ENCODE measurements at places on chromosomes 16 and 17.

DNA sequence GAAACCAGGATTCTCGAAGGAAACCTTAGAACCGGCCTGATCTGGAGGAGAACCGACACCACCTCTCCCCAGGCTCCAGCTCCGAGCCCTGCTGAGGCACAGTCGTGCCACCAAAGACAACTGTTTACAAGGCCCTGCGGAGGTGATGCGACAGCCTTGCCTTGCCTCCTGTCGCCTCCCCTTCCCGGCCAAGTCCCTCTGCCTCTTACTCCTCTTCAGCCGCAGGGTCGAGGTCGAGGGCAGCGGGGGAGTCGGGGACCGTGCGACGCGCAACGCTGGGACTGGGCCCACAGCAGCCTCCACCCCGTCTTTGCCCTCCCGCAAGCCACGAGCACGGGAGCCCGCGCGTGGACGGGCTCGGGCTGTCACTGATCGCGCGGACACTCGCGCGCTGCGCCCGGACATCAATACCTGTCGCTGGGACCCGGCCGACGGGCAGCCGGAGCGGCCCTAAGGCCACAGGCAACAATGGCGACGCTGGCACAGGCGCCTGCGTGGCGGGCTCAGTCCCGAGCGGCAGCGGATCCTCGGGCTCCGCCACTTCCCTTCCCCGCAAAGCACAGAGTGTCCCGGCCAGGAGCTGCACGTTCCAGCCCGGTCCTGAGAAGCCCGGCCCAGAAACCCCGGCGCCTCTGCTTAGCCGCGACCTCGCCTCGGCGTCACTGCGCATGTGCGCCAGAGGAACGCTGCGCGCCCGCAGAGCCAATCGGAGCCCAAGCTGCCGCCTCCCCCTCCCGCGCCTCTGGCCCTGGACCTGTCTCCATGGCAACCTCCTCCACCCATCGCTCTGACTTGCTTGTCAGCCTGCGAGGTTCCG lies at the start of gene ZNF287:
Gene ZNF287, minus strand, starts transcription at position 664 of the 817 bp plus-strand sequence. CDS start 1,473 bp downstream, outside the sequence.
- DNase-seq: peak; percentile 96

DNA sequence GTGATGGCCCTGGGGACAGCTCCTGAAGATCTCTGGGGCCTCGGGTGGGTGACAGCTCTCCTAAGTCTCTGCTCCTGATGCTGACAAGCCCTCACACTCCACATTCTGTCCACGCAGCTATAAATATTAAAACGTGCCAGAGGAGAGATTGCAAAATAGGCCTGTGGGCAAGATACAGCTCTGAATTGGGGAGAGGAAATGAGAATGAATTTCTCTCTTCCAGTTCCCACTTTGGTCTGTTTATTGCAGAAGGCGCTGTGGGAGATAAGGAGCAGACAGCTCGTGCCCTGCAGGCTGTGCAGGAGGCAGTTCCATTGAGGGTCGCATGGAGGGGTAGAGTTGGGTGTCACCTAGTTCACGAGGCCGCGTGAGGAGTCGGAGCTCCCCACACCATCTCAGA lies 87.5 kb upstream of the SDK2 start:
- no peak for DNase-seq

- DNase-seq: no peak
These were observed 181.4 kb upstream of the WSCD1 start for GRCh38 chr17:5888811-5889210.

GRCh38 chr16:54931120-54932014 lies 702 bp downstream of the IRX5 start:
- no peak for DNase-seq

DNA sequence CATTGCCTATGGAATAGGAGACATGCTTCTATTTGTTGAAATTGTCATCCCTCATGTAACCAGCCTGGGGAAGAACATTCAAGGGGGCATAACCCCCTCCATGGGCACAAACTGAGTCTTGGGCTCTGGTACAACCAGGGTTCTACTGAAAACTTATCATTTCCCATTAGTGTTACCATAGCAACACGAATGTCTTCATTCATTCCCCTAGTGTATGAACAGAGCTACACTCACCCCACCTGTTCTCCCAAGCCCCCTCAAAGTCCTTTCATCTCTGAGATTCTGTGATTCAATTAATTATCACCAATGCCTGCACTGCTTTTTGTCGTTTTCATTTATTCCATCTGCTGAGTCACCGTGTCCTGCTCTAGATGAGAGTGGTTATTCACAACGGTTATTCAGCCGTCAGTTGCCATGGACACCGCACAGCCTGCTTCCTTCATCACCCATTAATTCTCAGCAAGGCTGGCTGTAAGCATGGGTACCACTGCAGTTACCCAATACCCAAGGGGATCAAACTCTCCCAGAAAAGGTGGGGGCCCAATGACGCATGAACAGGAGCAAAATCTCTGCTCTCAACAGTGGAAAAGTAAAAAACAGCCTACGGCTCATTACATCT lies 1.6 kb upstream of the GAST start:
- DNase-seq: no peak

DNA sequence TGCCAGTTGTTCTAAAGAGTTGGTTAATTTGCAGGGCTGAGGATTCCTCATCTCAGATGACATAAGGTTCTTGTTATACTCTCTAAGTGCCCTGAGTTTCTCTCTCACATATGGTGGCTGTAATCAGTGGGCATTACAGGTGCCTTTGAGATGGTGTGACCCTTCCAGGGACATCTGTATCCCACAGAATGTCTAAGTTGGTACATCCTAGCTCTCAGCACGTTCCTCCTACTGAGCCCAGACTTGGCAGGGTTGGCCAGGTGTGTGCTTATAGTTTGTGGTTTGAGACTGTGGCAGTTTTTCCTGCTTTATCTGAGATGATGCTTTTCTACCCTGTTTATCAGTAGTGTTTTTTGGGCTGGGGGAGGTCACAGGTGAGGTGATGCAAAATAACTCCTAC lies 36.3 kb downstream of the SPECC1 start:
- no peak for DNase-seq

- DNase-seq: no peak
These were observed 15.3 kb downstream of the RNF43 start for GRCh38 chr17:58402047-58402446.

DNA sequence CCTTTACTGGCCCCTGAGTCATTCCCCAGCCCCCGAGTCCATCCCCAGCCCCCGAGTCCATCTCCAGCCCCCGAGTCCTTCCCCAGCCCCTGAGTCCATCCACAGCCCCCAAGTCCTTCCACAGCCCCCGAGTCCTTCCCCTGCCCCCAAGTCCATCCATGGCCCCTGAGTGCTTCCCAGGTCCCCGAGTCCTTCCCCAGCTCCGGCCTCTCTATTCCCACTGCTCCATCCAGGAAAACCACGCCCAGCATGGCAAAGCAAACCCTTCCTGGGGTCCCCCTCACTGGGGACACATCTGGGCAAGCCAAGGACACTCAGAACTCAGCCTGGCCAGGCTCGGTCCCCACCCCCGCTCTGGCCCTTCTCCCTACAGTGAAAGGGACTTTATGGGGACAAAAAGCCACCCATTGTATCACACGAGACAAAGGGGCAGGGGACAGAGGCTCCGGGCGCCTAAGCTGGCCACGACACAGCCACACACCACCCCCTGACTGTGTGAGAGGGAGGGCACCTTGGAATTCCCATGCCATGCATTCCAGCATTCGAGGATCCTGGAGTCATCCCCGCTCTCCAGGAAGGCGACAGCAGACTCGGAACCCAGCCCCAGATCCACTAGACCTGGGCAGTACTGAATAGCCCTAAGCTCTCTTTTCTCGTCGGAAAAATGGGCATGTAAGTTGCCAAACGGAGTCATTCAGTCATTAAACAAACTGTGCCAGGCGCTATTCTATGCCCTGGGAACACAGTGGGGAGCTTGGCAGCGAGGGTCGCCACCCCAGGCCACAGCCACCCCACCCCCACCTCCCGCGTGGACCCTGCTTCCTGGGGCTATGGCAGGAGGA lies 14.0 kb downstream of the PLLP start:
- no peak for DNase-seq

DNA sequence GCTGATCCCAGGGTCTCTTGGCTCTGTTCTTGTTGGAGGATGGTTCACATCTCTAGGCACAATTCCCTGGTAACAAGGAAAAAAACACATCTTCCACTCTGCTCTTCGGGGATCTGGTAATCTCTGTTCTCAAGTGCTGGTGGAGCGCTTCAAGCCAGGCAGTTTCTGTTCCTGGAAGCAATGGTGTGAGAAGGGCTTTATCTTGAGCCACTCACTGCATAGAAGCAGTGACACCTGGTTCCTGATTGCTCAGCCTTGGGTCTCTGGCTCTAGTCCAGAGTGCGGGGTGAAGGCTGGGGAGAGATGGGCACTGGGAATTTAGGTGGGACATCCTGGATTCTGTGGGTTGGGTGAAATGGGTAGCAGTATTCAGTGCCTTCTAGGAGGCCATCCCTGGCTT lies 14.1 kb downstream of the AKAP1 start:
- no peak for DNase-seq

DNA sequence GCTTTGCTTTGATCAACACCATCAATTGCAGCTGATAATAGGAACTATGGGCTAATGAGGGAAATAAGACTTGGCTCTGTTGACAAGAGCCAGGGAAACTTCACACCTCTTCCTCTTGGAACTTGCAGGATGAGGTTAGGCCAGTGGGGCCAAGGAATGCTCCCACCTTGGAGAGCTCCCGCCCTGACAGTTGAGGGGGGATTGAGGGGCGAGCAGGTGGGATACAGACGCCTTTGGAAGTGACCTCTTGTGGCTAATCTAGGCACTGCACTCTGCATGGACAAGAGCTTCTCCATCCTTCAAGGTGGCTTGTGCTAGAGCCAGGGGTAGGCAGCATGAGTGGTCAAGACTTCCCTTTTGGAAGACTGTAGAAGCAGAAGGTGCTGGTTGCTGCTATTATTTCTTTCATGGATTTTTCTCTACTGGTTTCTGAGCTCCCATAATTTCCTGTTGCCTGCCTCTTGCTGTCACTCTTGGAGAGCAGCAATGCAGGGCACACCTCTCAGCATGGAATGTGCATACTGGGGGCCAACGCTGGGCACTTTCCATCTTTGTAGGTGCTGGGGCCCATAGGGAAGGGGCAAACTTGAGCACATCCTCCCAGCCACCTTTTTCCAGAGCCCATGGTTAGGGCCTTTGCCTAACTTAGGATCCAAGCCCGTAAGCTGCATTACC lies 2.3 kb upstream of the PHF12 start:
- no peak for DNase-seq

- DNase-seq: no peak
These were observed 162.5 kb downstream of the MAF start for GRCh38 chr16:79437764-79438751.

DNA sequence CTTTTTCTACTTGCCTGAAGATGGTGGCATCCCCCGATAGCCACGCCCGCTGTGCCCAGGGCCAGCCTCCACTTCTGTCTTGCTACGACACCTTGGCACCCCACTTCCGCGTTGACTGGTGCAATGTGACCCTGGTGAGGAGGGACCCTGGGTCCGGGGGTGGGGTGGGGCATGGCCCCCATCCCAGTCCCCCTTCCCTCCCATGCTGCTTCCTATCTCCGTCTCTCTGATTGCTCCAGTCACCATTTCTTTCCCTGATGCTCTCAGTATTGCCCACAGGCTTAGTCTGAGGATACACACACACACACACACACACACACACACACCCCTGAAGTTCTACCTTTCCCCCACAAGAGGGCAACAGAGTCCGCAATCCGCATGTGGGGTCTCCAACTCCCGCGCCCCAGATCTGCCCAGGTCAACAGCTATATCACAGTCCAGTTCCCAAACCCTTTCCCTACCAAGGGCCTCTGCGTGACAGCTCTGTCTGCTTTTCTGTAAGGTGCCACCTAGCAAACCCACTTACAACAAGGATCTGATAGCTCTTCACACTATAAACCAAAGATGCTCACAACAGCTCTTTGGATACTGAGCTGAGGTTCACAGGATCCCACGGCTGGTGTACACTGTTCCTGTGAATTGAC lies 3.4 kb downstream of the SGCA start:
- no peak for DNase-seq

DNA sequence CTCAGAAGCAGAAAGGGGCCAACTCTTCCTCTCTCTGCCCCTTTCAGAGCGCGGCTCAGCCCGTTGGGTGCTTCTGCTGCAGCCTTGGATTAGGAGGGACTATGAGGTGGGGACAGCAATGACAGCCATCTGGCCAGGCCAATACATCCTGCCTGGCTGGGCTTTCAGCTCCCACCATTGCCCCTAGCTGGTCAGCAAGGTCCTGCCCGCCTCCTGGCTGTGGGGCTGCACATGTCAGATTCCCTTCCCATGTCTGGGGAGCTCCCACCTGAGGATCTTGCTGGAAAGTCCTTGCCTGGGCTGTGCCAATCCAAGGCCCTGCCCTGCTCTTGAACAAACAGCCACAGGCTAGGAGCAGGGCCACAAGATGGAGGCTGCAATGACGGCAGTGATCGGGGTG lies 8.3 kb downstream of the TRIM65 start:
- no peak for DNase-seq

- peak; percentile 0 for DNase-seq
These were observed 1906.3 kb downstream of the TP53TG3F start for GRCh38 chr16:35365675-35366074.

- DNase-seq: no peak
These were observed 115.7 kb downstream of the TMEM114 start for GRCh38 chr16:8474587-8474986.

GRCh38 chr17:56172517-56172982 lies 19.3 kb downstream of the ANKFN1 start:
- DNase-seq: peak; percentile 40

DNA sequence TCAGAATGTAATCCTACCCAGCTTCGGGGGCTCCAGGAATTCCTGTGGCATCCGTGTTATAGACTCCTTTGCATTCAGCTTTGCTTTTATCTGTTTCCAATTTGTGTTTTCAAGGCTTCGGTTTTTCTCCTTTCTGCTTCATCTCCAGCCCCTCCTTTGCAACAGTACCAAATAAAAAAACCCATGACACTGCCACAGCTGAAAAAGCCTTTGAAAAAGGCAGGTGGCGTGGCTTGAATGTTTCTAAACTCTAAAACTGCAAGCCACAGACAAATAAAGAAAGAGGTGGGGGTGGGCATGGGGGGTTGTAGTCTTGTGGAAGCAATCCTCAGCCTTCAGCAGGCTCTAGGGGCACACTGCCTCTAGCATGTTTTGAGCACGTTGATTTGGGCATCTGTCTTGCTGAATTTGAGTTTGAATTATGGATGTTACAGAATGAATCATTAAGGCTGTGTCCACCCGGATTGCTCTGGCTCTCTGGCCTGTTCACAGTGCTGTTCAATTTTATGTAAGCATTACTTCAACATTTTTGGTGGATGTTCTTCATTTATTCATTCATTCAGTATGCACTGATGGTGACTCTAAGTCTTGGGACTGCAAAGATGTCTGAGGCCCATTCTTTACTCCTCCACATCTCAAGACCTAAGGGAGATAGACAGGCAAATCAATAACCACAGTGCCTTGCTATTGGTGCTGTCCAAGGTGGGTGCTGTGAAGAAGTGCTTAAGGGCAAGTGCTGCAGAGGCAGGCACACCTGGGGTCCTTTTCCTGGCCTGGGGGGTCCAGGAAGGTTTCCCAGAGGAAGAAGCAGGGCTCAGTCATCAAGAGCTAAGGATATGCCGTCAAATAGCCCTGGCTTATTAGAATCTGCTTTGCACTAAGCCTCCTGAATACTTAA lies 77.4 kb downstream of the CDH13 start:
- no peak for DNase-seq

GRCh38 chr17:20271011-20271610 lies 196.2 kb downstream of the LGALS9B start:
- no peak for DNase-seq
